ENCODE measurements at places on chromosomes 4 and X. TPM values are rescaled to one million over a fixed set of nuclear protein-coding genes. Genes with fewer than 3 reads are reported as not detected.
A peak's percentile ranks its signal among the peaks of the same experiment; 100 is the strongest.

- H3K4me3 ChIP-seq = no peak overlapping the region
- no peaks in the 10 kb centered on the region for H3K4me1 ChIP-seq
- H3K36me3 ChIP-seq = no peaks in the 10 kb centered on the region
- no peaks in the 10 kb centered on the region for H3K27me3 ChIP-seq
- no peak overlapping the region for H3K27ac ChIP-seq
Measured at GRCh38 chrX:66410806-66411205, 228.1 kb downstream of the EDA2R start.

DNA sequence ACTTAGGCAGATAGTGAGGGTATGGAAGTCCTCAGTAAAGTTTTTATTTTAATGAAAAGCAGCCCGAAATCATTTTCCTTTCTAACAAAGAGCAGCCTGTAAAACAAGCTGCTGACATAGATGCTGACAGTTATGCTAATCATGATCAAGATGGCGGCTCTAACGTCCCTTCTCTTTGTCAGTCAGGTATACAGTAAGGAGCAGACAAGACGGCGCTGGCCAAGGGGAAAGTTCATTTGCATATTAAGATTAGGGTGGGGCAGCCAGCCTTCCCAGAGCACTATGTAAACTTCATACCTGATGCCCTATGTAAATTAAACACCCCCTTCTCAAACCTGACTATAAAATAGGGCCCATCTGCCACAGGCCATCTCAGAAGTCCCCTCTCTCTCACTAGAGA, 76.9 kb downstream of the MAGEB10 start:
- H3K4me3 ChIP-seq = no peak overlapping the region
- no peaks in the 10 kb centered on the region for H3K4me1 ChIP-seq
- DNase-seq = no peak
- H3K27me3 ChIP-seq = no peaks in the 10 kb centered on the region

GRCh38 chr4:3436048-3436797, 5.5 kb upstream of the HGFAC start:
- no peaks in the 10 kb centered on the region for H3K36me3 ChIP-seq
- peaks cover 10% of the 10 kb centered on the region for H3K4me1 ChIP-seq
- peak; percentile 41 for DNase-seq
- H3K27ac ChIP-seq = no peak overlapping the region
- no peak overlapping the region for H3K4me3 ChIP-seq

DNA sequence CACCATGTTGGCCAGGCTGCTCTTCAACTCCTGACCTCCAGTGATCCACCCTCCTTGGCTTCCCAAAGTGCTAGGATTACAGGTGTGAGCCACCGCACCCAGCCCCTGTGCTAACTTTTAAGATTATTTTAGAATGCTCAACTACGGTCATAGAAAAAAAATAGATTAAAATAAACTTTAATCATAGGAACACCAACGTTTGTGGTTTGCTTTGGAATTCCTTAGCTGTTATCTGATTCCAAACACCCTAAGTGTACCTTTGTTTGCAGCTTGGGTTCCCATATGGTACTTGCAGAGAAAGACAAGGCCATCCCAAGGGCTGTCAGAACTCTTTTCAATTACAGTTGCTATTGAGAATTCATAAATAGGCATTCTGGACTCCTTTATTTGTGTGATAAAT, 90.1 kb upstream of the EFHC2 start:
- no peaks in the 10 kb centered on the region for H3K27me3 ChIP-seq
- no peaks in the 10 kb centered on the region for H3K4me1 ChIP-seq
- DNase-seq = no peak
- no peak overlapping the region for H3K27ac ChIP-seq

DNA sequence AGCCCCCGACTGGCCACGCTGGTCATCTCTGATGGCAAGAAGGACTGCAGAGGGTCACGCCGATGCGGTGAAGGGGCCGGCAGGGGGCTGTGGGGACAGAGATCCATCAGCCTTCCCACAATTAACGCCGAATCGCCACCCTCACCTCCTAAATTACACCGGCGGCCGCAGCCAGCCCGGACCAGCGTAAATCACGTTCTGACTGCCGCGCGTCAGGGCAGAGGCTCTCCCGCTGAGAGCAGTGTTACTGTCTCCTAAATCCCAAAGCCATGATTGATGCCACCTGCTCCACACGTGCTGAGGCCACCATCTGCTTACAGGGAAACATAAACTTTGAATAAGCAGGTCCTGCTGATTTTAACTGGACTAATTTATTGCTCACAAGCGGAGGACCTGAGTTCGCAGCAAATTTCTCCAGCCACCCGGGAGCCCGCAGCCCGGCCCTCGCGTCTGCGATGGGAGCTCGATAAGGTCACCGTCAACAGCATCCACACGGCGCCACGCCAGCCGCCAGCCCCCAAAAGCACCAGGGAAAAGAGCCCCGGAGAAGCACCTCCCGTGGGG, 127.3 kb upstream of the NKX1-1 start:
- no peaks in the 10 kb centered on the region for H3K4me1 ChIP-seq
- H3K36me3 ChIP-seq = no peaks in the 10 kb centered on the region
- peaks cover 72% of the 10 kb centered on the region for H3K27me3 ChIP-seq
- H3K4me3 ChIP-seq = no peak overlapping the region
- no peak for DNase-seq
- no peak overlapping the region for H3K27ac ChIP-seq

GRCh38 chr4:61200187-61200915, at the start of gene ADGRL3:
TSS of gene ADGRL3 (plus strand) at chr4:61200326.
- peaks cover 6% of the 10 kb centered on the region for H3K27me3 ChIP-seq
- no peaks in the 10 kb centered on the region for H3K4me1 ChIP-seq
- H3K4me3 ChIP-seq = no peak within 1 kb of the TSS
- no peak within 1 kb of the TSS for H3K27ac ChIP-seq
- no peak for DNase-seq

DNA sequence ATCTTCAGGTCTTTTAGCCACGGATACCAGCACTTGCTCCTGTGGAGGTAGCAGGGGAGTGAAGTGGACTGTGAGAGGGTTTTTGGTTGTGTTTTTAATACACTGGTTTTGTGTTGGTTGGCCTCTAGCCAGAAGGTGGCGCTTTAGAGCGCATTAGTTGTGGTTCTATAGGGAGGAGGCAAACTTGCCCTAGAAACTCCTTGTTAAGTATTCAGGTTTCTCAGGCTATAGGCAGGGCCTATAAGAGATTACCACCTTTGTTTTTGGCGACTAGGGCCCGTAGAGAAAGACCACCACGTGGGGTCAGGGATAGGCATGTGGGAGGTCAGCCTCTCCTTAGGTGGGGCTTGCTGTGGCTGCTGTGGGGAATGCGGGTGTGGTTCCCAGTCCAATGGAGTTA, 221.6 kb upstream of the SPANXN4 start:
- H3K36me3 ChIP-seq = no peaks in the 10 kb centered on the region
- no peaks in the 10 kb centered on the region for H3K27me3 ChIP-seq
- H3K4me3 ChIP-seq = no peak overlapping the region
- DNase-seq = no peak
- no peak overlapping the region for H3K27ac ChIP-seq
- H3K4me1 ChIP-seq = no peaks in the 10 kb centered on the region

GRCh38 chr4:110849461-110849860, 226.6 kb upstream of the PITX2 start:
- H3K4me1 ChIP-seq = no peaks in the 10 kb centered on the region
- no peak overlapping the region for H3K27ac ChIP-seq
- no peaks in the 10 kb centered on the region for H3K27me3 ChIP-seq
- DNase-seq = no peak
- H3K36me3 ChIP-seq = no peaks in the 10 kb centered on the region
- H3K4me3 ChIP-seq = no peak overlapping the region

GRCh38 chr4:112329672-112330375, 32.7 kb downstream of the ALPK1 start:
- H3K4me1 ChIP-seq = no peaks in the 10 kb centered on the region
- no peaks in the 10 kb centered on the region for H3K36me3 ChIP-seq
- H3K27ac ChIP-seq = no peak overlapping the region
- no peaks in the 10 kb centered on the region for H3K27me3 ChIP-seq
- H3K4me3 ChIP-seq = no peak overlapping the region

GRCh38 chr4:39067031-39067430, 5.0 kb downstream of the KLHL5 start:
- peaks cover 10% of the 10 kb centered on the region for H3K36me3 ChIP-seq
- no peak overlapping the region for H3K27ac ChIP-seq
- no peaks in the 10 kb centered on the region for H3K27me3 ChIP-seq
- H3K4me3 ChIP-seq = no peak overlapping the region
- no peaks in the 10 kb centered on the region for H3K4me1 ChIP-seq

DNA sequence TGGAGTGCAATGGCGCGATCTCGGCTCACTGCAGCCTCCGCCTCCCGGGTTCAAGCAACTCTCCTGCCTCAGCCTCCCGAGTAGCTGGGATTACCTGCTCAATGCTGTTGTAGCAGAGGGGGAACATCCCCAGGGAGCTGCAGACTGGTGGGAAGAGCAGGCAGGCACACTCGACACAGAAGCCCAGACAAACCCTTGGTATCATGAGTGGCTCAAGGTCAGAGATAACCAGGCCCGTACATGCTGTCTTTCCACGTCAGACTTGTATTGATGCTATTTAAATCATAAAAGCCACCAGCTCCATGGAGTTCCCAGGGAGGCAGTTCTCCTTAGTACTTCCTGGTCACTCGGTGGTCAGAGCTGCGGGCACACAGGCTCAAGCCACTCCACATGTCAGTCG, 33.2 kb downstream of the TRIML2 start:
- no peaks in the 10 kb centered on the region for H3K4me1 ChIP-seq
- H3K4me3 ChIP-seq = no peak overlapping the region
- no peak overlapping the region for H3K27ac ChIP-seq

- H3K36me3 ChIP-seq = no peaks in the 10 kb centered on the region
- no peaks in the 10 kb centered on the region for H3K27me3 ChIP-seq
- no peak for DNase-seq
- H3K27ac ChIP-seq = no peak overlapping the region
- no peaks in the 10 kb centered on the region for H3K4me1 ChIP-seq
Measured at GRCh38 chr4:57550198-57550597, 440.0 kb upstream of the IGFBP7 start.

- H3K4me3 ChIP-seq = no peak overlapping the region
- no peaks in the 10 kb centered on the region for H3K36me3 ChIP-seq
- no peaks in the 10 kb centered on the region for H3K4me1 ChIP-seq
- no peak overlapping the region for H3K27ac ChIP-seq
- no peaks in the 10 kb centered on the region for H3K27me3 ChIP-seq
Measured at GRCh38 chr4:133058701-133059100, 90.4 kb upstream of the PCDH10 start.

DNA sequence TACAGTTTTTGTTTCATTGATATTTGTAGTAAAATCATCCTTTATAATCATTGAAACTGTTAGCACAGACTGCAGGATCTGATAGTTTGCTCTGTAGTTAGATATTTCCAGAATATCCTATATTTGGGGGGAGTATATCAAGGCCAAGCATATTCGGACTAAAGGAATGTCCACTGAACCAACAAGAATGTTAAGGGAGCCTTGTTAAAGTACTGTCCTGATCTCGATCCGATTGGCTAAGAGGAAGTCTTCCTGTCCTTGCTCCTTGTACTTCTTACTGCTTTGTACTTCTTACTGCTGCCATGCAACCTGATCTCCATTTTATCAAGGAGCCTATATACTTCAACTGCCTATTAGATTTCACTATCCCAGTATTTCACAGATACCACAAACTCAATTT, 449.3 kb downstream of the RPA4 start:
- H3K4me3 ChIP-seq = no peak overlapping the region
- DNase-seq = no peak
- no peaks in the 10 kb centered on the region for H3K4me1 ChIP-seq
- no peaks in the 10 kb centered on the region for H3K27me3 ChIP-seq

GRCh38 chr4:169361756-169362155, 91.0 kb upstream of the SH3RF1 start:
- no peak overlapping the region for H3K4me3 ChIP-seq
- no peak for DNase-seq
- no peak overlapping the region for H3K27ac ChIP-seq
- no peaks in the 10 kb centered on the region for H3K36me3 ChIP-seq
- H3K4me1 ChIP-seq = no peaks in the 10 kb centered on the region

- no peaks in the 10 kb centered on the region for H3K36me3 ChIP-seq
- H3K4me1 ChIP-seq = no peaks in the 10 kb centered on the region
- H3K27ac ChIP-seq = no peak overlapping the region
- no peak overlapping the region for H3K4me3 ChIP-seq
- no peak for DNase-seq
Measured at GRCh38 chrX:50067435-50068284, 133.1 kb downstream of the AKAP4 start.

- no peaks in the 10 kb centered on the region for H3K4me1 ChIP-seq
- H3K27me3 ChIP-seq = no peaks in the 10 kb centered on the region
- H3K27ac ChIP-seq = no peak overlapping the region
- H3K4me3 ChIP-seq = no peak overlapping the region
- no peaks in the 10 kb centered on the region for H3K36me3 ChIP-seq
Measured at GRCh38 chrX:70026112-70026850, 23.5 kb downstream of the AWAT2 start.

Gene ASB12
- not detected for total RNA-seq

Gene RPA4
- total RNA-seq = 0.46 TPM

Gene AR
- 3.4 TPM for total RNA-seq

Gene AVPR2
- total RNA-seq = 3.8 TPM

Gene PORCN
- total RNA-seq = 14.1 TPM

Gene GAK
- 138 TPM for total RNA-seq

Gene SLC25A14
- total RNA-seq = 28.2 TPM

Data from PC-9 (cell line).